Cortex of kidney (tissue), 1 donor: ENCODE measurements at places on chromosomes 1 and 21.

DNA sequence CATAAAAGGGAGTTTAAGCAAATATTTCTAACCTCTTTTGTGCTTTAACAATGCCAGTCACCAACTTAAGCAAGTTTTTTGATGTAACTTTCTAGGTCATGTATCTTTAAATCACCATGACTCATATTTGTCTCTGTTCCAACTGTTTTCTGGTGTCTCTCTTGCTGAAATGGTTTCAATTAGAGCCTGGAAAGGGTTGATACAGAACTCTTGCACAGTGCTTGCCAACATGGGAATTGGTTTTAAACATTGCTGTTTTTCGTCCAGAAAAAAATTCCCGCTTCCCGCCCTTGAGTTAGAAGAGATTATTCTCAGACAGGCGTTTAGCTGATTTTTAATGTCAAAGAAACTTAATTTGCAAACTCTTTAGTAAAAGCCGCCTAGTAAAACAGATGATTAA, 46.4 kb upstream of the SLC22A15 start:
- DNase-seq = no peak

GRCh38 chr1:21930629-21931170, 6.4 kb downstream of the HSPG2 start:
- DNase-seq = no peak

DNA sequence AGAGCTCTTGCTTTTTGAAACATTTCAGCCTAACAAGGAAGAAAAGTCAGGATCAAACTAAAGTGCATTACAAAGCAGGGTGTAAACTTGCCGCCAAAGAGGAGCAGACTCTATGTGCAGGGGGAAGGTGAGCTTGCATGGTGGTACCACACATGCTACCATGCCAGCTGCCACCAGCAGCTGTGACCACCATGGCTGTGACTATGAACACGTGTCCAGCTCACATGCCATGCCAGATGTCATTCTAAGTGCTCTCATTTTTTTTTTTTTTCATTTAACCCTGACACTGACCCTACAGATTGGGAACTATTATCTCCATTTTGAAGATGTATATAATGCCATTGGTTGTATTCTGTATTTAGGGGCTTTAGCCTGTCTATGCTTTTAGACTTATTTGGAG, 79.0 kb downstream of the PCP4 start:
- no peak for DNase-seq

DNA sequence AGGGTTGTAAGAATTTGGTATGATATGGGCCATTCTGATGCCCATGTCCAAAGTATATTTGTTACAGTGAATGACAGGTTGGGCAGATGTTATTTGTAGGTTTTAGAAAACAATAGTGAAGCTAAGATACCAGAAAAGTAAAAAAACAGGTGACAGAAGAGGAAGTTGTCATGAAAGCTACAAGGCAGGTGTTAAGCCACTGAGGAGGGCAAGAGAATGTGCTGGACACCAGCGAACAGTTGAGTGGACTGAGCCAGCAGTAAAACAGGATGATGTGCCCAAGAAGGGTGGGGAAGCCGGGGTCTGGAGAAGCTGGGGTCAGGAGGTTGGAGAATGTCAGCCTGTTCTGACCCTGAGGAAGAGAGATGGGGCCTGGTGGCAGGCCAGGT, 83.3 kb downstream of the DTL start:
- DNase-seq = no peak

DNA sequence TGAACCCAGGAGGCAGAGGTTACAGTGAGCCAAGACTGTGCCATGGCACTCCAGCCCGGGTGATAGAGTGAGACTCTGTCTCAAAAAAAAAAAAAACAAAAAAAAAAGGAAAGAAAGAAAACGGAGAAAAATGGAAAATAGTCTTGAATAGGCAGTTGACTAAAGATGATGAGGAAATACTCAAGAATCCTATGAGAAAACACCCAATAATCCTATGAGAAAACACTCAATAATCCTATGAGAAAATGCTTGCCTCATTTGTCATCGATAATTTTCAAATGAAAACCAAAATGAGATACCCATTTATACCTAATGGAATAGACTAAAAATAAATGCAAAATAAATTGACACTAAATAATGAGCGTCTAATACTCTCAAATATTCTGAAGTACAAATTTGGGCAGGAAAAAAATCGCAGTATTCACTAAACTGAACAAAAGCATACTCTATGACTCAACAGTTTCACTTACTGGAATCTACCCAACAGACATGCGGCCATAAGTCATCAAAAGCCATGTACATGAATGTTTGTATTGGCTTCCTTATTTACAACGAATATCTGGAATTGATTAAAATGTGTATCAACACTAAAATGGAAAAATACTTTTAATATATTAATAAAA, 733.9 kb upstream of the CHRM3 start:
- no peak for DNase-seq

DNA sequence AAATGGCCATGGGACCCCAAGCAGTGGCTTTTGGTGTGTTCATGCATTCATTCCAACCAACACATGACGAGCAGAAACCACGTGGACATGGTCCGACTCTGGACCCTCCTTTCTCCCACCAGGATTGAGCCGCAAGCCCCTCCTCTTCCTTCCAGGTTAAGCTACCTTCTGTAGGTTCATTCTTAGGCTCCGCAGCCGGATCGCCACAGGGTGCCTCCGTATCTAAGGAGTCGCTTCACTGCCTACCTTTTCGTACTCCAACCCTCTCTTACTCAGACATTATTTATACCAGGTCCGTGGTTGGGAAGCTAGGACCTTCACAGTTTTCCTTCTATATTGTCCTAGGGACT, 63.6 kb downstream of the RHBG start:
- no peak for DNase-seq

DNA sequence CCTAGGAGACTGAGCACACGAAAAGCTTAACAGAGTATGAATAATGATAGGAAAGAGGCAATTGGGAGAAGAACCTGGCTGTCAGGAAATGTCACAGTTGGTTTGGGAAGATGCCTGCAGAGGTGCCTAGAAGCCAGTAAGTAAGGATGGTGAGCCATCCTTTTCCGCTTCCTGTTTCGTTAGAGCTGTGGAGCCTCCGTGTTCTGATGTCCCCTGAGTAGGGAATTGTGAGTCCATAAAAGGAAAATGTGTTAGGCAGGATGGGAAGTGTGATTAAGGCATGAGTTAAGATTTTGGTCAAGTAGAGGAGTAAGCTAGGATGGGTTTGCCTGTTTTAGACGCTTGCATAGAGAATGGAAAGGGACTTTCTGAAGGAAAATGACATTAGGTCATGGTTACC, 9.0 kb downstream of the CLIC4 start:
- no peak for DNase-seq

GRCh38 chr1:62922006-62922405, 138.1 kb downstream of the ATG4C start:
- no peak for DNase-seq

DNA sequence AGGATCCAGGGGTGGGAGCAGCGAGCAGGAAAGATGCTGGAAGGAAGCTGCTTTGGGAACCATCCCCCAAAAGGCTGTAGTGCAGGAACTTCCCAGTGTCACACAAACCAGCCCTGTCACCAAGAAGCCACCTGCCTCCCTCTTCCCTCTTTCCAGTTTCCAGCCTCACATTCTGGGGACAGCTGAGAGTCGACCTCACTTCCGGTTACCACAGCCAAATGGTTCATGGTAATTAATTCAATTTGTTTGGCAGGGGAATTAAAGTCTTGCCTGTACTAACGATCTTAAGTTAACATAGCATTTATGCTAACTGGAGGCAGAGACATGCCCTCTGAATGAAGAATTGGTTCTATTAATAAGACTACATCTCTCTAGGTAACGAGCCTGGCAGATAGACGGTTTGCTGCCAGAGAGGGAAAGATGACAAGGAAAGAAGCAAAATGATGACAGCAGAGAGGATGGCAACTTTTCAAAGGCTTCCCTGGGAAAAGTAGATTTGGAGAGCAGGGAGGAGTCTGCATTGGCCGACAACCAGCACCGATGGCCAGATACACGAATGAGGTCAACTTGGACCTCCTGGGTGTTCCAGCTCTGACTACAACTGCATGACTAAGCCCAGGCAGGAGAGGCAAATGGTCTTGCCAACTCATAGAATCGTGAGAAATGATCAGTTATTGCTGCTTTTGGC, 64.1 kb downstream of the TMCO4 start:
- DNase-seq = no peak

DNA sequence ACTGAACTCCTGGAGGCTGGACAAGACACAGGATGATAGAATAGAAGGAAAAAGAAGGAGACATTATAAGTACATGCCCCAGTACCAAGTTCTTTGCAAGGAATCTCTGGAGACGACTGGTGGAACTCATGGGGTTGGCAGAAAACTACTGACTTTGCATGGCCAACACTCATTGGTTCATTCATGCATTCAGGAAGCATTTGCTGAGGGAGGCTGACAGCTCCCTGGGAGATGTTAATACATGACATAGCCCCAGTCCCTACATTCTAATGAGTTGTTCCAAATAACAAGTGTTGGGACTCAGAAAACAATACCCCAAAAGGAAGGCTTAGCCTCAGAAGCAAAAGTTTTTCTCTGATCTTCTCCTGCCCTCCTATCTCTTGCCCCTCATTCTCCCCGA, 172.8 kb upstream of the IRF2BP2 start:
- no peak for DNase-seq

DNA sequence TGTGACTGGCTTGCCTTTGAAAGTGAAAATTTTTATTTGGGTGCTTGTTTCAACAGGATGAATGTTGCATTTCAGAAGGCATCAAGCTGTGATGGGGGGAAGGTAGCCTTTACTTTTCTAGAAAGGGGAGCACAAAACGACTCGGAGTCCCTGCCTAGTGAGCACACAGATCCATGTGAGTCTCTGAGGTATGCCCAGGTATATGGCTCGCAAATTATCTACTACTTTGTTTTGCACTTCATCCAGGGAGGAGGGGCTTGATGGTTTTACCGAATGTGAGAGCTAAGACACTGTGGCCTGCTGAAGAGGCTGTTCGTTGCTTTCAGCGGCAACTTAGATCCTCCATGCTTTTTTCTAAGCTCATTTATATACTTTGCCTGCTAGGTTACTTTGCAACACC, 537.7 kb upstream of the PTBP2 start:
- no peak for DNase-seq

DNA sequence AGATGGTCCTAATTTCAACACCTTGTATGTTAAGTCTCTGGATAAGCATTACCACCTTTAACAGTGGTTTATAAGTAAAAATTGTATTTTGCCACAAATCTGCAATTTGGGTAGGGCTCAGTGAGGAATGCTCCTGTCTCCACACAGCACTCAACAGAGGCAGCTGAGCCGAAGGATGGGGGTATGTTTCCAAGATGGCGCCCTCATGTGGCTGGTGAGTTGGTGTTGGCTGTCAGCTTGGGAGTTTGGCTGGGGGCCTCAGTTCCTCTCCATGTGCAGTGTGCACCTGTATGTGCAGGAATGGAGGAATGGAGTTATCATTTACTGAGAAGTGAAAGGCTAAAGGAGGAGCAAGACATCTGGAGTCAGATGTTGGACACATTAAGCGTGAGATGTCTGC, 136.8 kb downstream of the GABPA start:
- no peak for DNase-seq

GRCh38 chr1:91529856-91530255, 29.2 kb downstream of the CDC7 start:
- no peak for DNase-seq

DNA sequence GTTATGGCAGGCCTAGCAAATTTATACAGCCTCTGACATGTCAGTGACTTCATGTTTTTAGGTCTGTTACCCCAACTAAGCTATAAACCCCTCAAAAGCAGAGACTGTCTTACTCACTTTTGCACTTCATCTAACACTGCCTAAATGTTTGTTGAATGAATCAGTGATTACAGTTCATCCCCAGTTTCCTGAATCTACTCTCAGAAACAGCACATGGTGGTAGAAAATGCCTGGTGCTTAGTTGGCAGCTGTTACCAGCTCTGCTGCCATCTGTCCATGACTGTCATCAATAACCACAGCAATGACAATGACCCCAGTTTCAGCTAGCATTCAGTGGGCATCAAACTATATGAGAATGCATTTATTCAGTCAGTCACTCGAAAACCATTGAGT, 110.5 kb upstream of the SERBP1 start:
- DNase-seq = no peak

- no peak for DNase-seq
These were observed 10.0 kb upstream of the TNFRSF8 start for GRCh38 chr1:12052997-12053686.

GRCh38 chr1:10253755-10254154, 43.4 kb downstream of the KIF1B start:
- no peak for DNase-seq

GRCh38 chr1:202046748-202047708, 36.6 kb downstream of the ELF3 start:
- DNase-seq = no peak

DNA sequence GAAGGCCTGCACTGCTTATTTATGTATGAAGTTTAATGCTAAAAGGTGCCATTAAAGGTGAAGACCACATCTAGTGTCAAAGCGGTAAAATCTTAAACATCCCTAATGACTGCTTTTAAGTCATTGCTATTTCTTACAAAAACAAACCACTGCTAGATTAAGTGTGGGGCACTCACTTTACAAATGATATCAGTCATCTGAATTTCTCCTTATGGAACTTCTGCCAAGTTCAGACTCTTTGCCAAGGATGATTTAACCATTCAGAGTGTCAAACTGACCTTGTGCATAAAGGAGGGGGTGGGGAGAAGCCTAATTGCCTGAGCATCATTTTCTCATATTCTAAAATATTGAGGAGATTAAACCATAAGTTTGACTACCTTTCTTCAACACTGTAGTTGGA, 271.5 kb downstream of the TGFB2 start:
- DNase-seq = no peak

GRCh38 chr1:235939480-235939775, 72.7 kb upstream of the LYST start:
- no peak for DNase-seq

DNA sequence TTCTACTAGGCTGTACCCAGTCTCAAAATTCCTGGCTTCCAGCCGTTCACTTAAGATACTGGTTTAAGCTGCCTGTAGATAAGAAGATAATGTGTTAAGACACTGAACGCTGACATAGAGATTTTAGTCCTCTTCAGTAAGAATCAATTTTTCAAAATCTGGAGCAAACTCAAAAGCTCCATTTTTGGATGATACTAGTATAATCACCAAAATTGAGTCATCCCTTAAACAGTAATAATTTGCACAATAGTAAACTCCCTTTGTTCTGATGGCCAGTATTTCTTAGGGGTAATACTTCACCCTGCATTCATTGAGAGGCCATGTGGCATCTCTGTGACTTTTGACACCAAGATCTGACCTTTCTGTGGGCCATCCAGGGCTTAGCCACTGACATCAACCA, 299.8 kb upstream of the USP25 start:
- no peak for DNase-seq

GRCh38 chr1:46721686-46722205, 2.8 kb upstream of the EFCAB14 start:
- no peak for DNase-seq

- DNase-seq = no peak
These were observed 1.3 kb upstream of the GPATCH4 start for GRCh38 chr1:156602557-156602993.

GRCh38 chr1:48807554-48808260, 31.0 kb upstream of the BEND5 start:
- DNase-seq = no peak

- no peak for DNase-seq
These were observed 69.8 kb downstream of the GPR88 start for GRCh38 chr1:100607628-100608240.
